ENCODE measurements at places on chromosomes 4 and X.

- DNase-seq, result no peak
Measured at GRCh38 chr4:95186666-95187065, 362.1 kb downstream of the UNC5C start.

GRCh38 chrX:96989830-96990571 is 106.3 kb downstream of the RPA4 start:
- no peak for DNase-seq

GRCh38 chrX:72268597-72269365 is 8.3 kb downstream of the RPS4X start:
- peak; percentile 79 for DNase-seq

GRCh38 chr4:139973616-139974015 is 180.4 kb downstream of the MAML3 start:
- no peak for DNase-seq

- no peak for DNase-seq
Measured at GRCh38 chr4:141240671-141241070, 20.0 kb downstream of the ZNF330 start.

- no peak for DNase-seq
Measured at GRCh38 chr4:183263787-183264386, 56.2 kb downstream of the CLDN22 start.

- no peak for DNase-seq
Measured at GRCh38 chr4:81272671-81273070, 57.6 kb upstream of the PRKG2 start.

DNA sequence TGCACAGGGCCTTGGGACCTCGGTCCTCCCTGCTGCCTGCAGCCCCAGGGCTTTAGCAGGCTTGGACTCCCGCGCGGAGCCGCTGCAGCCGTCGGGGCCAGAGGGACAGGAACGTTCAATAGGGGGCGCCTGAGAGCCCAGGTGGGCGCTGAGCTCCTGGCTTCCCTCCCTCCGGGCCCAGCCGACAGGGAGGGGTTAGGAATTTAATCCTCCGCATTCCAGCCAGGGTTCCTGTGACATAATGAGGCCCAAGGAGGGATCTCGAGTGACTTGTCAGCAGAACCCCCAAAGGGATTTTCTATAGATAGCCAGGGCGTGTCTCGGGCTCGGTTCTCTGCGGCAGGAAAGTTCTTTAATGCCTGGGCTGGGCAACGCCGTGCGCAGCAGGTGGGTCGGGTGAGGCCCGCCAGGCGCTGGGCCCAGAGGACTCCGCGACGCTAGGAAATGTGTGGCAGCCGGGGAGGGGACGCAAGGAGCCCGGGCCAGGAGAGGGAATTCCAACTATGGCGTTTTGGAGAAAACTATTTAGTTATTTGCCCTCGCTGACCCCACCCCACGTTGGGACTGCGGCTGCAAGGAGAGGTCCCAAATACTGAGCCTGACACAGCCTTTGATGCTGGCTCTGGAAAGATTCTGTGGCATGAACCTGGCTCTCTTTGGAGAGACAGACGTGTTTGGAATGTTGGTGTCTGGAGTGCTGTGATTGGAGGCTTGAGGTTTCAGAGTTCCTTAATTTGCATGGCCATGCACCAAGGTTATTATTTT is 285.2 kb upstream of the GATB start:
- DNase-seq, result peak; percentile 60

DNA sequence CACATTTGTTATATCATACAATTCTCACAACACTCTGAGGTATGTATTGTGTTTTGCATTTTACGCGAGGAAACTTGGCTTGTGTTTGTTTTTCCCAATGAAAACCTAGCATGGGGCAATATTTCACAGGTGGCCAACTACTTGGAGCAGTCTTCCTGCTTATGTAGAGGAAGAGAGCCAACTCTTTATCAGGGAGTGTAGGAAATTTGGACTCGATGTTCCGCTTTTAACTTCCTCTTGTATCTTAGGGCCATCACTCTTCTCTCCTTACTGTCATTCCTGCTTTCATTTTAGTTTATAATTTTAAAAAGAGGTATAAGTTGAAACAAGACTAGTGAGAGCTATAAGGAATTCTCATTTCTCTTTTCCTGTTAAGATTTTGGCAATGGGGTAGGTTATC is 107.7 kb upstream of the RPS6KA3 start:
- DNase-seq, result no peak

DNA sequence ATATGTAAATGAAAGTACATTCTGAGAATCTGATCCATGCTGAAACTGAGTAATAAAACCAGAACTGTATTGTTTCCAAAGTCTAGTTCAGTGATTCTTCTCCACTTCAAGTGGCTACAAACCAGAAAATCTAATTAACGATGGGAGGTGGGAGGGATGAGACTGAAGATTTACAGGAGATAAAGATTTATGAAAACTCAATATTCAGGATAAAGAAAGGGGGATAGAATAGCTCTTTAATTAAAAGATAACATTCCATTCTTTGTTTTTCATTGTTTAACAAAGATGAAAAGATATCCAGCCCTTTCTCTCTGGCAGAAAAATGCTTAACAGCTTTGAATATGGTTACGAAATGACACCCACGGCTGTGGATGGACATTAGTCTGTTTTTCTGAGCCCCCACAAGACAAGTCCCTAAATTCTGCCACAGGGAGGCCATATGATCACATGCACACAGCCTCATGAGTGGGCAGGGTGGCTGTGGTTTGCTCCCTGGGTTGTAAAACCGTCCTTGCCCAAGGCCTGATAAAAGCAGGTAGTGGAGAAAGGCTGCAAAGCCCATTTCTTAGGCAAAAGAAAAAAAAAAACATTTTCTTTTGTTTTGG is 36.4 kb downstream of the TMEM150C start:
- no peak for DNase-seq

DNA sequence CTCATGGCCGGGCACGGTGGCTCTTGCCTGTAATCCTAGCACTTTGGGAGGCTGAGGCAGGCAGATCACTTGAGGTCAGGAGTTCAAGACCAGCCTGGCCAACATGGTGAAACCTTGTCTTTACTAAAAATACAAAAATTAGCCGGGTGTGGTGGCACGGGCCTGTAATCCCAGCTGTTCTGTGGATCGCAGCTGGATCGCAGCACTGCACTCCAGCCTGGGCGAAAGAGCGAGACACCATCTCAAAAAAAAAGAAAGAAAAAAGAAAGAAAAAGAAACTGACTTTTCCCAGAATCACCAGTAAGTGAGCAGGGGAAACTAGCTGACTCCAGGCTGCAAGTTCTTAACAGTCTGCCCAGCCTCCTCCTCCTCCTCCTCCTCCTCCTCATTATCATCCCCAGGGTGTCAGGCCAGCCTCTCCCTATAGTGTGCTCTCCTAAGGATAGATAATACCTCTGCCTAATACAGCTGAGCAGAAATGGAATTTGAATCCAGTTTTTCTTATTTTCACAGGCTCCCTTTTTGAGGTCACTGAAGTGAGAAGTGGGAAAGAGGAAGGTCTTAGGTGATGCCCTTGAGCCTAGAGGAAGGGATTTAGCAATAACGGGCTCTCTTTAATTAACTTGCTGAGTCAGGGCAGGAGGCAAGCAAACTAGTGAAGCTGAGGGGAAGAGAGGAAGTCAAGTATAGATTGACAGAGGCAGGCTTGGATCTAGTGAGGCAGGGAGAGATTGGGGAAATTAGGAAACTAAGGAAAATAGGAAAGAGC is 11.8 kb upstream of the ELF2 start:
- DNase-seq, result peak; percentile 50

- peak; percentile 39 for DNase-seq
Measured at GRCh38 chr4:161714022-161714751, 449.6 kb downstream of the FSTL5 start.

DNA sequence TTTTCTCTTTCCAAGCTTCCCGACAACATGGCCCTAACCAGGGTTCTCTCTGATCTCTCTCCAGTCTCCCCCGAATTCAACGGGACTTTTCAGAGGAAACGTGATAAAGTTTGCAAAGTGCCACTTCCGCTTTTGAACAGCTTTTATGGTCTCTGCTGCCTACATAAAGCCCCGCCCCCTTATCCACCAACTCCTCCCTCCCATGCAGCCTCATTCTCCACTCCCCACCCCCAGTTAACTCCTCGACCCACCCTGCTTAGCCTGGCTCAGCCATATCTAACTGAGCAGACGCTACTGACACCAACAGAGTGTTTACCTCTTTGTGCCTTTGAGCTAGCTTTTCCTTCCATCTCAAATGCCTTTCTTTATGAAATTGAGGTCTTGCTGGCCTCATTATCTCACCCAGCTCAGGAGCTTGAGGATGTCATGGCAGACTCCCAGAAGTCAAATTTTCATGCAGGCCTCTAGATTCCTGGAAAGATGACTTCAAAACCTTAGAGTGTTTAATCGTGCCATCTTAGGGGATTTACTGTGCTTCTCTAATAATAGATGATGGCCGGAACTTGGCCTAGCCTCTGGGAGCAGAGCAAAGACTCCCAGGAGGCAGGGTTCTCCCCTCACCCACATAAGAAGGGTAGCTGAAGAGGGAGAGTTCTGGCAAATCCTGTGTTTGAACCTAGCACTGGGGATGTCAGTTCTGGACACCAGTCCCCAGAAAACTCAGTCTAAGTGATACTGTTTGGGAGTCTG is 606.0 kb downstream of the BCOR start:
- DNase-seq, result peak; percentile 81

DNA sequence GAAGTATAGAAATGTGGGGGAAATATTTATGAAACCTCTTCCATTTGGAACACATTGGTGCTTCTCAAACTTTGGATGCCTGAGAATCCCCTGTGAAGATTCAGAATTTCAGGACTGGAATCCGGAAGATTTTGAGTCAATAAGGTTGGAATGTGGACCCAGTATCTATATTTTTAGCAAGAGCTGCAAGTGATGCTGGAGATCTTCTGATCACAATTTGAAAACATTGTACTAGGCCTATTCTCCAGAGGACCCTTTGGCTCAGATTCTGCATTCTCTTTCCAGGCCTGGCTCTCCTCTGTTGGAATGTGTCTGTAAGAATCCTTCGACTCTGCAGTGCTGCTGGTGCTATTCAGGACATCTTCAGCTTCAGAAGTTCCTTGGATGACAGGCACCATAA is 2.4 kb upstream of the PKD2 start:
- peak; percentile 30 for DNase-seq

DNA sequence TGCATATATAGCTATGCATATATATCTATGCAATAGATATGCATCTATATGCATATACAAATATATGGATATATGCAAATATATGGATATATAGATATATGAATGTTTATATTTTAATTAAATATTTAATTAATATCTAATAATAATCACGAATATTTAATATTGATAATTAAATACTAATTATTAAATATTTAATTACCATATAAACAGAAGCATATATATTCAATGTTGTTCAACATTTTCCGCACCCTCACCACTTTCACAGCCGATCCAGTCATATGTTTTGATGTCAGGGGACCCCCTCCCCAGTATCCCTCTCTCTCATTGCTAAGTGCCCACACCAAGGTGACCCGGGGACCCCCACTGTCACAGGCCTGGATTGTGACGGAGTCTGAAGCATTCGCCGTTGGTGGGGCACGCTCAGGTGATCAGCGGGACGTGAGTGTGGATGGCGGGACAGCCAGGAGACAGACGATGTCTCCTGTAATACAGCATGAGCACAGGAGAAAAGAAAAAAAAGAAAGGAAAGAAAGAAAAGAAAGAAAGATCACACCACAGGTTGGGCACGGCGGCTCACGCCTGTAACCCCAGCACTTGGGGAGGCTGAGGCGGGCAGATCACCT is 199.7 kb downstream of the CRLF2 start:
- DNase-seq, result no peak

GRCh38 chrX:40093586-40093985 is 4.2 kb downstream of the BCOR start:
- no peak for DNase-seq

GRCh38 chr4:140149846-140150635 is 3.9 kb downstream of the MAML3 start:
- peak; percentile 76 for DNase-seq

- no peak for DNase-seq
Measured at GRCh38 chrX:114344756-114345349, 239.0 kb upstream of the HTR2C start.

- DNase-seq, result no peak
Measured at GRCh38 chrX:134932528-134933217, 58.1 kb upstream of the SMIM10 start.

DNA sequence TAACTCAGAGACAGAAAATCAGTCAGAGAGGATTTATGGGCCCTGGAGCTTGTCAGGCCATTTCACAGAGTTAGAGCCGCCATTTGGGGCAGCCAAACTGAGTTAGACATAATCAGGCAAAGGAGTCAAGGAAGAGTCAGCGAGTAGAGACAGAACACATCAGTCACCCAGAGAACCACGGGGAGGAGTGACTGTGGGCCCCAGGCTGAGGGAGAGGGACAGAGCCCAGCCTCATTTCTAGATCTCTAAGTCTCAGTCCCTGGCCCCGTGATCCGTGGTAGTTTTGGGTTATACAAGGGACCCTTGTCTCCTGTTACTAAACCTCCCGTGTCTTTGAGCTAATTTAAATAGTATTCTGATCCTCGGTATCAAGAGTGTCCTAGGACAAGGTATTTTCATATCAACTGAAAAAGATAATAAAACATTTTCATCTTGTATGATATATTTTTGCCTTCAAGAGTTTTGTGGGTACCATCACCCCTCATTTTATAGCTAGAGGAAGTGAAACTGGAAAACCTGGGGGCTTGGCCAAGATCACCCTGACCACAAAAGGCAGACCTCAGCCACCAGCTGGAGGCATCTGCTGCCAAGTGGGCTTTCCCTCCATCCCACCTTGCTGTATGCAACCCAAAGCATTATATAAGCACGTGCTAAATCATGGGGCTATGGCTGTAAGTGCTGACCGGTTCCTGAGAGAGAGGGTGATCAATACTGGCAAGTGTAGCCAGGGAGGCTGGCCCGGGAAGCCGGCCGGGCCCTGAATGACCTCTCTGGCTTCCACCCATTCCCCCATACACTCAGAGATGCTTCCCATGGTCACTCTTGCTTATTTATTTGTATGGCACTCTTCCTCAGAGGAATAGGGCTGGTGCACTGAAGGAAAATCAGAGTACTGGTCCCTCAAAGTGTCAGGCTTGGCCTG is 204.1 kb downstream of the BCOR start:
- no peak for DNase-seq

DNA sequence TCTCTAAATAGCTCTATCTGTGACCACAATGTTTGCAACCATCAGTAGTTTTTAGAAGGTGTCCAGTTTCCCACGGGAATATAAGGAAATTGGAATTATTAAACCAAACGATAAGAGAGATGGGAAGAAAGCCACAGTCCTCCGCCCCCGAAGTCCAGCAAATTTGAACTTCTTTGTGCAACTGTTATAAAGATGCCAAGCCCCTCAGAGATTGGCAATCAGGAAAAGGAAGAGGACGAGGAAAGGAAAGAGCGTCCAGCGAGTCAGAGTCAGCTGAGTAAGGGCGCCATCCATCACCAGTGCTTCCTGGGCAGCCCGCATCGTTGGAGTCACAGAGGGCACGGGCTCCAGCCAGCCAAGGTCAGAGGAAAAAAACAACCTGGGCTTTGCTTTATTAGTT is 35.7 kb downstream of the LDB2 start:
- no peak for DNase-seq

DNA sequence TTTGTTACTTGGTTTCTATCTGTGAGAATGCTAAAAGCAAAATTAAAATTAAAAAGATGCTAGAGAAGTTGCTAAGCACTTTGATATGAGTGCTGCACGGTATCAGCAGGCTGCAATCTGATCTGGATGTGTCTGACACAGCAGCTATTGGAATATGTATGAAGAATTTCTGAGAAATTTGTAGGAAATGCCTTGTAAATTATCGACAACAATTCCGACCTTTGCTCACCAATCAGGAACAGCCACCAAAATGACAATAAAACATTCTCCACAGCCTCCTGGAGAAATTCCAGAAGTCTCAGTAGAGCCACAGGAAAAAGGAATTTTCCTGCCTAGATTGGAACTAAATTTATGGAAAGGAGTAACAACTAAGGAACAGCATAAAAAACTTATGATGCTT is 82.5 kb downstream of the TIGD2 start:
- peak; percentile 10 for DNase-seq
